ENCODE measurements at places on chromosomes 7 and 10.

- DNase-seq, result peak; percentile 19
Measured at GRCh38 chr10:127117125-127117524, 79.3 kb downstream of the INSYN2A start.

DNA sequence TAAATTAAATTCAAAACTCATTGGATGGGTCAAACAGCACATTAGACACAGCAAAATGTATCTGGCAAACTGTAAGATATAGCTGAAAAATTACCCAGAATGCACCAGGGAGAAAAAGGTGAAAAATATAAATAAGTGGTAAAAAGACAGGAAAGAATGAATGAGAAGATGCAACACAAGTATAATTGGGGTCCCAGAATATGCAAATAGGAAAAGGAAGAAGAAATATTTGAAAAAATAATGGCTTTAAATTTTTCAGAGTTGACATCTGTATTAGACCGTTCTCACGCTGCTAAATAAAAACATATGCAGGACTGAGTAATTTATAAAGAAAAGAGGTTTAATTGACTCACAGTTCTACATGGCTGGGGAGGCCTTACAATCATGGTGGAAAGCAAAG is 167.7 kb upstream of the PLXNA4 start:
- no peak for DNase-seq

DNA sequence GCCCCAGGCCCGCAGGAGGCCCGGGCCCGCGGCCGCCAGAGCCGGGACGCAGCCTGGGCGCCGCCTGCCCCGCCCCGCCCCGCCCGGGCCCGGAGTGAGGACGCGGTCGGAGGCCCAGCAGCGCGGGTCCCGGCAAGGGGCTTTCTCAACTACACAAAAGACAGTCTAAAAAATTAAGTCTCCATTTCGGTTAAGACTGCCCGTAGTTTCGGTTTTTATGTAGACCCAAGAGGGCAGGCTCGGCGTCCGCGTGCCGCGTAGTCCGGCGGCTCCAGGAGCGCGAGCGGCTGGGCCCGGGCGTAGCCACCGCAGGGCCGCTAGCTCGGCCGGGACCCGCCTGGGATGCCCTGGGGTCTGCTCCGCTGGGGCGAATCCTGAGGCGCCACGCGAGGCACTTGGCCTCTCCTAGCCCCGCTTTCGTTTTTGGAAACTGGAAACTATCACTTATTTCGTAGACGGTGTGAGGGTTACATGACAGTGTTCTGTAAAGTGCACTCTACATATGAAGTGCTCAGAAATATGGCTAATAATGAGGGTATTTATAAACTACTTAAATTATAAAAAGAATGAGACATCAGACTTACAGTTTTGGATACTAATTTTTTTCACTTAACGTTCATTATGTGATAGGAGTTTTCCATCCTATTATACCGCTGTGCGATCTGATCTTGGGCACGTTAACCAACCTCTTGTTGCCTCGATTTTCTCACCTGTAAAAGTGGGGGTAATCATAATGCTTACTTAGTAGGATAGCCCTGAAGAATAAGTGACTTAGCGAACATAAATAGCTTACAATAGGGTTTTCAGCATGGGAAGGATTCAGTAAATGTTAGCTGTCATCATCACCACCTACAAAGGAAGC is 573 bp downstream of the BLVRA start:
- DNase-seq, result no peak

DNA sequence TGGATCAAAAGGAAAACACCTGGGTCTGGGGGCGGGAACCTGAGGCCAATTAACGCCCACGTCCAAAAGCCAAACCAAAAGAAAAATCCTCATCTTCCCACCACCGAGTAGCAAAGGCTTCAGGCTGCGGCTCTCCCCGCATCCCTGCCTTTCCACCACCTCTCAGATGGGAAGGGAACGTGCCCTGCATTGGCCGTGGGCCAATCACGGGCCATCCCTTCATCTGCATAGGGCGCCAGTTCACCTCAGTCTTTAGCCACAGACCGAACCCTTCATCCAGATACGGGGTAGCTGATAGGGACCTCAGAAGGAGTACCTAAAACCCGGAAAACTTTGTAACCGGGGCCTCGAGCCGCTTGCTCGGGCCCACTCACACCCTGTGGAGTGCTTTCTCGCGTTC is 626 bp downstream of the PRPF18 start:
- DNase-seq, result no peak

- DNase-seq, result no peak
Measured at GRCh38 chr10:113137941-113138685, 188.1 kb downstream of the TCF7L2 start.

Measured in fibroblast of skin of left biceps (primary cell).